ENCODE measurements at places on chromosomes 4 and X. TPM values are rescaled to one million over a fixed set of nuclear protein-coding genes. Genes with fewer than 3 reads are reported as not detected.

DNA sequence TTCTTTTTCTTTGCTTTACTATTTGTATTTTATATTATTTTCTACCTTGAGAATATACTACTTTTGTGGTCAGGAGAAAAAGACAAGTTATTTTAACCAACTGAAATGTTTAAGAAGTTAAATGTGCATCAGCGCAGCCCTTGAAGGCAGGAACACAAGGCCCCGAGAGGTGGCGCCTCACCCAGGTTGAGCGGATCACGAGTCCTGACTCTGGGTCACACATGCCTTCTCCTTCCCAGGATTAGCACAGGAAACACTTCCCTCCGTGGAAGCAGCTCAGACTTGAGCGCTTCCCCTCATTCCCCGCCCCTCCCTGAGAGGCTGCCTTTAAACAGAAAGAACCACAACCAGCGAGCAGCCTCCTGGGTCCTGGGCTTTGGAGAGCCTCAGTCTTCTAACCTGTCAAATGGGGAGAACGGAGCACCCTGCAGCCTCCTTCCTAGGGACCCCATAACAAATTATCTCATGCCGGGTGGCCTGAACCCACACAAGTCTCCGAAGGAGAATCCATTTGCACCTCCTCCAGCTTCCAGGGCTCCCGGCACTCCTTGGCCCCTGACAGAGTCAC, 217.6 kb downstream of the AFAP1 start:
- no peak for DNase-seq

- no peak for DNase-seq
Measured at GRCh38 chrX:35351795-35352483, 409.3 kb downstream of the FAM47B start.

GRCh38 chr4:83124111-83124780, 9.7 kb upstream of the PLAC8 start:
- DNase-seq, result no peak

Gene WFS1
- total RNA-seq, result 148 TPM

DNA sequence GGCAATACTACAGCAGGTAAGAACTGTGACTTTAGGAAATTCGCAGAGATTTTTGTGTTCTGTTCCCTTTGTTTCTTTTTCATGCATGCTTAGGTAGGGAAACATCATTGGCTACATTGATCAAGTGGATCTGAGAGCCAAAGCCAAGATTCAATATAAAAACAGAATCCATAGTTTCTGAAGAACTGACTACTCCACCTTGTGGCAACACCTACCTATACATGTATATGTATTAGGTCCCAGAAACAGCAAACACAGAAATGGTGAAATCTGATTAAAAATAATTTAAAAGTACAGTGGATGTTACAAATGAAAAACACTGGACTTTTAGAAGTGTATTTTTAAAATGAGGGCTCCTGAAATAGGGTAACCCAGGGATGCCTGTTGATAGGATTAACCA, 322.6 kb upstream of the MAOA start:
- no peak for DNase-seq

Gene UGT2B15
- total RNA-seq, result 0.40 TPM

DNA sequence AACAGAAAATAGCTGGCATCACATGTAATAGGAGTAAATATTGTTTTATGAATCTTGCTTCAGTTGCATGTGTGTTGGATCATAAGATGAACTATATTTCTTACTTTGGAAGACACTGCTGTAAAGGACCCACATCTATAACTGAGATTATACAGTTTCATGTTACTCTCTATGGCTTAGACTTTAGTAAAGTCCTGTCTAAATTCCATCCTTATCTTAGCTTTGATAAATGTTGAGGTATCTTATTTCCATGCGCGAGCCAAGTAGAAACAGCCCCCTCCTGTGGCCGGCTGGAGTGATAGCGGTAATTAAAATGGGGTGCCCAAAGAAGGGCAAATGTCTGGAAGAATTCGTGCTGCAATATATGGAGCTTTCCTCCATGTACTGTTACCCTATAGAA, 43.0 kb downstream of the CCDC158 start:
- no peak for DNase-seq

DNA sequence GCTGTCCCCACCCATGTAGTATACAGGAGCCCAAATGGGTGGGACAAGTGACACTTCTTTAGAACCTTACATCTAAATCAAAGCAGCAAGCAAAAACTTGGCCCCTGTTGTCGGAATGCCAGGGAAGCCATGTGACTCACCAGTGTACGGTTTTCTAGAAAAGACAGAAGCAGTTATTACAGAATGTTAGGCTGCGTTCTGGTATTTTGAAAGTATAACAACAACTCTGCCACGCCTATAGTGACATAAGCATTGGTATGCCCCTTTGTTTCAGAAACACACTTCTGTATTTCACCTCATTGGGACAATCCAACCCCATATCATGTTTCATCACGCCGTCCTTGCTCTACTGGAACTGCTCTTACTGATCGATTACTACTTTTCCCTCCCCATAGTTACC, 14.8 kb downstream of the PDHA1 start:
- no peak for DNase-seq

DNA sequence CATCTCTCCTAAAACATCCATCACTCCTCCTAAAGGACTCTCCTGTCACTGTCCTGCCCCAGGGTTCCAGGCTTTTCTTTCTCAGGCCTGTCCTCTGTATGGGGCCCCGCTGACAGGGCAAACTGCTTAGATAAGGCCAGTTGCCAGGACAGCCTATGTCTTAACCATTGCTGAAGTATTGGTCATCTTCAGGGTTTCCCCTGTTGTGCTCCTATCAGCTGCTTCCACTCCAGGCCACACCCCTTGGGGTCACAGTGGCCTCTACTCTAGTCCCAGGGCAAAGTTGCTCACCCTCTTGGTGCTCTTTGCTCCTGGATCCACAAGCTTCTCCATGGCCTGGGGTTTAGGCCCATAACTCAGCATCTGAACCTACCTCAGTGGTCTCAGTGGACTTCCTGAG, 138.0 kb upstream of the PJA1 start:
- no peak for DNase-seq

DNA sequence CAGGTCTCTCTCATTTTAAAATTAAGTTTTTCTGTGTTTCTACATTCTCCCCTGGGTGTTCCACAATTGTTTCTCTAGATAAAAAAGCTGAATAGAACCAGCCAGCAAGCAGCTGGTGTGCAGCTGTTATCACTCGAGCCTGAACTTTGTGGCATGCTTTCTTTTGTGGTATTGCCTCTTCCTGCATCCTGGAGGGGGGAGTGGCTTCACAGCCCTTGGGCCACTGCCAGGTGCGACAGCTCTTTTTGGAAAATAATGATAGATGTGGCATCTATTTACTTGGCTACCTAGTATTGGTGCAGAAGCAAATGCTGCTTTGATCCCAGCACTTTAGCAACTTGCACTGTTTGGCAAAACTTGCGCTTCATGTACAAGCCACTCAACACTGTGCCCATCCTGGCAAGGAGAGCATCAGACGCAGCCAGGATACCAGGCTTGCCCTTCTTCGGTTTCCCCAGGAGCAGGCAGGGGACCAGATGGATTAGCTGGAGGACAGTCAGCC, 69.4 kb downstream of the HMGB2 start:
- DNase-seq, result peak; percentile 73

GRCh38 chr4:183596067-183596757, 62.8 kb downstream of the RWDD4 start:
- no peak for DNase-seq

Gene ENPEP
- 1.6 TPM for total RNA-seq

Gene ARX
- 28.5 TPM for total RNA-seq

- DNase-seq, result no peak
Measured at GRCh38 chr4:108303488-108304177, 134.9 kb upstream of the LEF1 start.

- DNase-seq, result no peak
Measured at GRCh38 chr4:73780834-73781233, 40.5 kb downstream of the CXCL8 start.

Gene SGCB
- 38.9 TPM for total RNA-seq

DNA sequence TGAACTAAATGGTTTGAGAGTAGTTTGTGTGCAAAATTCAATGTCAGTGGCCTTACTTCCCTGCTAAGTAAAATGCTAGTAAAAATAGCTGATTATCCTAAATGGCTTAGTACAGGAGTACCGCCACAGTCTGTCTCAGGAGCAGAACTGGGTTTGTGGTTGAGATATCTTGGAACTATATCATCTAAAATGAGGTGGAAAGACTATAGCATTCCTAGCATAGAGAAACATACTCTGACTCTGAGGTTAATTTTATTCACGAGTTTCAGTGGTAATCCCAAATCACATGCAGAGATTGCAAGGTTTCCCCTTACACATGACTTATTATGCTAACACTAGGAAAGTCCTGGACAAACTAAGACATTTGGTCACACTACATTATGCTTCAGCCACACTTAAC, 70.4 kb downstream of the OR13H1 start:
- DNase-seq, result no peak

- no peak for DNase-seq
Measured at GRCh38 chr4:54063229-54063628, 1.2 kb downstream of the CHIC2 start.

Gene TSC22D3
- total RNA-seq, result 365 TPM

Gene GPM6B
- total RNA-seq, result 5.1 TPM

GRCh38 chrX:11451151-11451550, 157.9 kb downstream of the AMELX start:
- DNase-seq, result no peak
